Fibroblast of the aortic adventitia (primary cell): ENCODE measurements at places on chromosomes 3 and 15.

DNA sequence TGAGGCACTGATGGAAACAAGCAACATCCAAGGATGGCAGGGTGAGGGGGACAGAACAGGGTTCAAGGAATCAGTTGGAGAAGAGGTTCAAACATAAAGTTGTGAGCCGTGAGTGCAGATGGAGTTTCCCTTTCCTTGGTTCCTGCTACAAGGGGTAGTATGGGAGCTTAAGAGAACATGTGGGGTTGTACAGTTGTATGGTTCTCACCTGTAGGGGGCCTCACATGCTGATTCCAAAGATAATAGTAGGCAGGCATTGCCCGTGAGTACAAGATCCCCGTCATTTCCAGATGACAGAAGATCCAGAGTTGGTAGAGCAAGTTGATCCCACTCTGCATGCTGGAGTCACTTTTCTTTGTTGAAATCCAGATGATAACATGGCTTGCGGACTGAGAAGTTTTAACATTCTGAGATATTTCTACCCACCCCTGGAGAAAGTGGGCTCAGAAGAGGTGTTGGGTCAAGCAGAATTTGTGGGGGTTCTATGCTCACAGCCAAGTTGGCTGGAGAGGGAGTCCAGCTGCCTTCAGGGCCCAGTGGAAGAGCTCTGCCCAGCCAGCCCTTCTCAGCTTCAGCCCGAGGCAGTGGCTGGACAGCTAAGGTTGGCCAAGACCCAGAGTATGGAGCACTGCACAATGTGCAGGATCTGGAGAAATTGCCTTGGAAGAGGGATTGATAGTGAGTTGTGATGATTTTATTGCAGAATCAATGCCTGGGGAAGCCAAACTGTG, 141.8 kb downstream of the THSD4 start:
- no peak for DNase-seq

- no peak for DNase-seq
Measured at GRCh38 chr3:116176974-116177555, 268.2 kb downstream of the LSAMP start.

DNA sequence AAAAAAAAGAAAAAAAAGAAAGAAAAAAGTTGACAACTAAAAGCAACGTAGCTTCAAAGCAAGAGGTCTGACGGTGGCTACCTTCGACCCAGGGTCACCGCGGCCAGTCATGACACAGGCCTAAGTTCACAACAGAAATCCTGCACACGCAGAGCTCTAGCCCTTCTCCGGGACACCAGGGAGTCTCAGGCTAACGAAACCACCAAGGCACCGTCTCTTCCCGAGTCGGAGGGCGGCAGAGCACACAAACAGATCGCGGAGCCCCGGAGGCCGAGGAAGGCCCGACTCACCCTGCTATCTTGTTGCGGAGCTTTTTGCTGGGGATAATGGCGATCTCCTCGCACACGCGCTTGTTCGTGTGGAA, 584 bp downstream of the RPS17 start:
- DNase-seq: no peak

DNA sequence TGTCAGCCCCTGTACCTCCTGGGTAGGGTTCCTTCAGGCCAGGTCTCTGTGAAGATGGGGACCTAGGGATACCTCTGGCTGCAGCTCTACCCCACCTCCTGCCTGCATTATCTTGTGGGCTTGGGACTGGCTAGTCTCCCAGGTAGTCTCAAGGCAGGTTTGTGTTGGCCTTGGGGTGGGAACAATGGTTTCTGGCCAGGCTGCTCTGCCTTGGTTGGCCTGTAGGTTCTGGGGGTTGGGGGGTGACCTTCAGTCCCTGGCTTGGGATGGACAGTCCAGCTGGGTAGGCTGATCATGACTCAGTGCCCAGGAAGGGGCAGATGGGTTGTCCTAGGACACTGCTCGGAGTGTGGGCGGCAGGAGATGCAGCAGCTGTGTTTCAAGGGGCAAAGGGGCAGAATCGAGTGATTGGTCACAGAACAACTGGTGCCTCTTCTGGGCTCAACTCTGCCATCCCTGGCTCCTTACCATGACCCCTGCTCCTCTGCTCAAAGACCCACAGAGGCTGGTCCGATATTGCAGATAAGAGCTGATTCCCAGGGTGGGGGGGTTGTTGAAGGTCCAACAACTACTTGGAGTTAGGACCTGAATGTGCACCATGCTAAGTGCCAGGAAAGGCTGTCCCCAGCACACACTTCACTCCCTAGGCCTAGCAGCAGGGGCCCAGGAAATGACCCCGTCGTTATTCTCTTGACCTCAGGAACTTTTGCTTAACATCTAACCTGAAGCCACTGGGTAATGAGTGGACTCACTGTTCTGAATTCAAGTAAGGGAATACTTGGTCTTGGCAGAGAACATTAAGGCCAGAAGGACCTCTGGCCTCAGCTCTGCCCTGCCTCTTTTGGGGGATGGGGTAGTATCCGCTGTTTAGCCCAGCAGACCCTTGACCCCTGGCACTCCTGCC, 18.1 kb upstream of the BSN start:
- no peak for DNase-seq

GRCh38 chr3:23750573-23751210, 55.1 kb upstream of the UBE2E1 start:
- no peak for DNase-seq
